ENCODE measurements at places on chromosomes 4 and X.

GRCh38 chrX:2596045-2596444 lies 95.0 kb upstream of the CD99 start:
- no peak for DNase-seq

DNA sequence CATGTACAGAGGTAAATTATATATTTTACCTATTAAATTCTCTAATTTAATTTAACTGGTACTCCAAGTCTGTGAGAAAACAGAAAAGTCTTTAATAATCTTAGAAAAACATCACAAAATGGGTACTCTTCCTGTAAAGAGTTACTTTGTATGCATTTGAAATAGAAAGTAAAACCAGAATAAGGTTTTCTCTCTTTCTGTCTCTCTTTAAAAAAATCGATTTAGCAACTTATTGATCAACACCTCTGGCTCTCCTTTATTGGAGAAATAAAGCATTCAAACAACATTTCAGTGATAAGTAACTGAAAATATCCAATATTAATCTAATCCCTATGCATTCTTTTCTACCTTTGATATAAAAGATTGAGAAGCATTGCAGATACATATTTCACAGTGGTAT lies 27.4 kb downstream of the ATOH1 start:
- DNase-seq = no peak

DNA sequence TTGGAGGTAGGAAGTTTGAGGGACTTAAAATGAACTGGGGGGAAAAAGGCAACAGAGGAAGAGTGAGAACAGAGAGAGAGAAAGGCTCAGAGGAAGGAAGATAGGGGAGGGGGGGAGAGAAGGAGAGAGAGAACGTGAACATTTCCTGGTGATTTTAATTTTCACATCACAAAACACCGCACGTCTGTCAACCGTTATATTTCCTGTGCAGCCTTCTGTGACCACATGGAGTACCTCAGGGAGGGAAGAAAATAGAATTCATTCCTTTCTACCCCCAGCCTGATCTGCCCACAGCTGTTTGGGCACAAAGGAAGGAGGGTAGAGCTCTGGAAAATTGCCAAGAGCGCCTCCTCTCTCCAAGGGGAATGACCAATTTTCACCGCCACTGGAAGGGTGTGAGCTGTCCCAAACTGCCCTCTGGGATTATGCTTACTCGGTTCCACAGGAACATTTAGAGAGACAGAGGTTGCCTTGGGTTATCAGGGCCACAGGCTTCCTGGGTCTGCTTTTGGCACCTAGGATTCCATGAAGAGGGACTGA lies 135.7 kb upstream of the MAMLD1 start:
- no peak for DNase-seq

DNA sequence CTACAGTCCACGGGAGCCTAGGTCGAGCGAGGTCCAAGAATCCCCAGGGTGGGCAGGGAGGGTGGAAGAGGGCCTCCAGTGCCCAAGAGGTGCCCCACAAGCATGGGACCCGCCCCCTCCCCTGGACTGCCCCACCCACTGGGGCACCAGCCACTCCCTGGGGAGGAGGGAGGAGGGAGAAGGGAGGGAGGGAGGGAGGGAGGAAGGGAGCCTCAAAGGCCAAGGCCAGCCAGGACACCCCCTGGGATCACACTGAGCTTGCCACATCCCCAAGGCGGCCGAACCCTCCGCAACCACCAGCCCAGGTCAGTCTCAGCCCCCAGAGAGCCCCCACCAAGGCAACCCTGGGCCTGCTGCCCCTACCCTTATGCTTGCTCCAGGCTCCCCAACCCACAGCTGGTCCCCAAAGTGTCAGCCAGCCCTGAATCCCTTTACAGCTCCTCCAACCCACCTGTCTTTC lies at the start of gene GATA1:
TSS of gene GATA1 (plus strand) at position 250 of the 460 bp plus-strand sequence. CDS start 4,520 bp downstream, outside the sequence.
- DNase-seq = no peak

DNA sequence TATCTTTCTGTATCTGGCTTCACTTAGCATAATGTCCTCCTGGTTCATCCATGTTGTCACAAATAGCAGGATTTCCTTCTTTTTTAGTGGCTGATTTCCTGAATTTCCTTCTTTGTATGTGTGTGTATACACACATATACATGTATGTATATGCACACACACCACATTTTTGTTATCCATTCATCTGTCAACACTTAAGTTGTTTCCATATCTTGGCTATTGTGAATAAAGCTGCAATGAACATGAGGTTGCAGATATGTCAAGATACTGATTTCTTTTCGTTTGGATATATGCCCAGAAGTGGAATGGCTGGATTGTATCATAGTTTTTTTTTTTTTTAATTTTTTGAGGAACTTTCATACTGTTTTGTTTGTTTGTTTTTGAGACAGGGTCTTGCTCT lies 76.2 kb downstream of the WNK3 start:
- no peak for DNase-seq

GRCh38 chrX:46898207-46898606 lies 14.0 kb upstream of the JADE3 start:
- DNase-seq = no peak

GRCh38 chrX:136063340-136064079 lies 78.3 kb downstream of the SLC9A6 start:
- DNase-seq = no peak

- no peak for DNase-seq
These were observed 184.9 kb downstream of the PDGFC start for GRCh38 chr4:156786713-156787112.

DNA sequence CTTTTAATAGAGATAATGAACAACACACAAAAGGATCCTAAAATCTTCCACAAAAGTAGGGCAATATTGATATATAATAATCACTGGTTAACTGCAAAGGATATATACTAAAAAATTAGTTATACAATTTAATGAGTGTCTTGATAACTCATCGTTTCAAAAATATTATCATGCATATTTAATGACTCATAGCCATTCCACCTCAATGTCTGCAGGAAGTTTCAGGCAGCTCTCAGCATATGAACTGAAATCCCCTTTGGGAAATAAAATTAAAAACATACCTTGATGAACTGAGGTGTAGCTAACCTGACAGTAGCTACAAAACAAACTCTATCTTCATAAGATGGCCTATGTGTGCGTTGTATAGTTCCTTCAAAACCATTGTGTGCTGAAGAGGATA lies 62.9 kb downstream of the TMEM165 start:
- DNase-seq = no peak

DNA sequence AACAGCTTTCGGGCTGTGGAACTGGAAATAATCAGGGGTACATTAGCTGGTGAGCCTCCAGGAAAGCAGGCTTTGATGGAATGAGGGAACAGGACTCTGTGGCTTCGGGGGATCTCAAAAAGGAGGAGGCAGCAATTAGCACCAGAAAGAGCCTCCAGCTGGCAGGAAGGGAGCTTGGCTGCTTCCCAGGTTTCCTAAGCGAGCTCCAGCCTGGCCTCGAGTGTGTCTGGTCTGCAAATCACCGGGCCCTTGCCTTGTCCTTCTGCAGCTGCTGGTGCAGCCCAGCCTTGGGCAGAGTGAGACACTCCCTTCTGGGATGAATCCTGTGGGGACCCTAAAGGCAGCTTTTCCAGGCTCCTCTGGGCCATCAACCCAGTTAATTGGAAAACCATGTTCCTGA lies 10.7 kb upstream of the PDHA1 start:
- DNase-seq = peak; percentile 36

GRCh38 chrX:80816051-80816450 lies 6.4 kb upstream of the BRWD3 start:
- DNase-seq = no peak

DNA sequence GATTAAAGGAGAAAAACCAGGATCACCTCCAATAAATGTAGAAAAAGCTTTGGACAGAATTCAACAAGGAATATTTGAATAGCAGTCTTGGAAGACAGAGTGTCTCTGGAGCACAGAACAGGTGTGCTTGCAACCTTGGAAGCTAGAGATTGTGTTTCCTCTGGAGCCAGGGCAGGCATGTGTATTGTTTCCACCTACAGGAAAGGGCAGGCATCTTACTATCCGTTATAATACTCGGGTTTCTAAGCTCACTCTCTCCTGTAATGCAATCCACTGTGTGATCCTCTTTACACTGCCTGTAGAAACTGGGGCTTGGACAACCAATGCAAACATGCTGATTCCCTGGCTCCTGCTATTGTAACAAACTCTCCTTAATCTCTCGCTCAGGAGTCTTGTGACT lies 14.4 kb downstream of the CCDC110 start:
- DNase-seq = no peak

DNA sequence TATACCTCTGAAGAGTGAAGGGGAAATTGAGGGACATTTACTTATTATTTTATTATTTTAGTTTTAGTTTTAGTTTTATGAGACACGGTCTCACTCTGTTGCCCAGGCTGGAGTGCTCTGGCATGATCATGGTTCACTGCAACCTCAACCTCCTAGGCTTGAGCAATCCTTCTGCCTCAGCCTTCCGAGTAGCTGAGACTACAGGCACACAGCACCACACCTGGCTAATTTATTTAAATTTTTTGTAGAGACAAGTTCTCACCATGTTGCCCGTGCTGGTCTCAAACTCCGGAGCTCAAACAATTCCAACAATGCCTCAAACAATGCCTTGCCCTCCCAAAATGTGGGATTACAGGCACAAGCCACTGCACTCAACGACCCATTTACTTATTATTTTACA lies 68.4 kb upstream of the BMP2K start:
- no peak for DNase-seq

DNA sequence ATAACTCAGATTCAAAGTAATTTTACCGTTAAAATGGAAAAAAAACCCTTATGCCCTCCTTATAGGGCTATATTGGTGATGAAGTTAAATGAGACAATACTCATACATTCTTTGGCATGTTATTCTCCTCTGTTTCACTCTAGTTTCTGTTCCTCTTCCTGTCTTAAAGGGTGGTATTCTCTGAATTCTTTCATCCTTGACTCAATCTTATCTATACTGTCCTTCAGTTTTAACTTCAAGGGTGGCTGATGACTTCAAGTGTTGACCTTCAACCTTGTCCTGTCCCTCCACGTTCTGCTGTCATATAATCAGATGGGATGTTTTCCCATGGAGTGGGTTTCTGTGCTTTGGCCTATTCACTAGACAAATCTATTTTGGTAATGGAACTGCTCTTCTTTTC lies 44.0 kb downstream of the ZNF518B start:
- no peak for DNase-seq

GRCh38 chrX:13239272-13239671 lies 80.6 kb downstream of the ATXN3L start:
- DNase-seq = no peak

- no peak for DNase-seq
These were observed 114.9 kb downstream of the SPOCK3 start for GRCh38 chr4:167119392-167119791.

DNA sequence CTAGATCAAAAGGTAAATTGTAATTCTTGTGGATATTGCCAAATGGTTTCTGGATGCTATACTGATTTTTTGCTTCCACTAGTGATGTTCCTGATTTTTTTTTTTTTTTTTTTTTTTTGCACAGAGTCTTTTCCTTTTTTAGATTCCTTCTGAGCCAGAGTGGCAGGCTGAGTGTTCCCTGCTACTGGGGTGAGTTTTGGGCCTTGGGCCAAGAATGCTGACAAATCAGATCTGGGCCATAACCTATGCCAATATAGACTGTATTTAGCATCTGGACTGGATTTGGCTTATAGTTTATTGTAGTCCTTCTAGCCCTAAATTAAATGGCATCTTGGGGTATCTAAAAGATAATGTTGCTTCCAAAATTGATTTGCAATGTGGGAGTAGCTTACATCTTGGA lies 52.8 kb downstream of the REPS2 start:
- DNase-seq = no peak

GRCh38 chr4:166957451-166957850 lies 276.8 kb downstream of the SPOCK3 start:
- DNase-seq = no peak

GRCh38 chrX:54794795-54795194 lies 3.3 kb downstream of the ITIH6 start:
- no peak for DNase-seq

DNA sequence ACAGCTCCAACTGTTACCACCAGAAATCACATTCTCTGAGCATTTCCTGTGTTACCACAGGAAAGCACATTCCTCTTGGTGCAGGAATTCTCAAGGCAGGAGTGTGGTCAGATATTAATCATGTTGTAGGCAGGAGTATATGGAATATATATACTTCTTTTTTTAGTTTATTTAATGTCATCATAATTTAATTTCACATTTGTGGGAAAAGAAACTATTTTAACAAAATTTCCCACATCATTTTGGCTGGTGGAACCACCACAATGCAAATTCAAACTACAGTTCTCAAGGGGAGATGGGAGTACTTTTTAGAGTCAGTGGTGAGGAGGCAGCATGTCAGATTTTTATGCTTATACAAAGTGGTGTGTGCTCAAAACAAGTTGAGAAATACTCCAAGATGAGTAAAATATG lies 139.0 kb downstream of the ATP10D start:
- DNase-seq = no peak

DNA sequence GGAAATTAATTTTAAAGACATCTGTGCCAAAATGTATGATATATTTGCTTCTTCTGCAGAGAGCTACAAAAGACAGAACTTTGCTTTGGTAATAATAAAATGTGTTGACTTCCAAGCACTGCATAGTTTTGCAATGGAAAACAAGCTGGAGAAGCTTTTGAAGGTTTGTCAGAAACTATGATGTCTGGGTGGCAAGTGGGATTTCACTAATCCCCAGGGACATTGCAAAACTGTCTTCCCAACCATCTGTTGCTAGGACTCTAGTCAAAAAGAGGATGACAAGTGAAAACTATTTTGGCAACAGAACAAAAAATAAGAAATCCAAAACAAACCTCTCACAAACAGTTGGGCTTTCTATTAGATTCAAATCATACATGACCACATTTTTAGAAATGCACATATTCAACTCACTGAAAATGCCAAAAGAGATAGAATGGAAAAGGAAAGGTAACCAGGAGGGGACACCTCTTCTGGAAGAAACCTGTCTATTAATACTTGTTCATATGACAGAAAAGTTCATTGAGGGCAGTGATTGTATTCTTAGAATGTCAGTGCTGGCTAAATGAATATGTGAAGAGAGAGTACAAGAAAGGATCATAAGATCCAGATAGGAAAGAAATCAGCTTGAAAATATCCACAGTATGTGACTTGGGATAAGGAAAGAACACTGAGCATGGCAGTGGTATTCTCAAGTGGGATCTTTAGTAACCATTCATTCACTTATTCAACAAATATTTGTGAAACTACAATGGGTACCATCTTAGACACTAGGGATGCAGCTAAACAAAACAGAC lies 228.0 kb downstream of the RASL11B start:
- DNase-seq = no peak

DNA sequence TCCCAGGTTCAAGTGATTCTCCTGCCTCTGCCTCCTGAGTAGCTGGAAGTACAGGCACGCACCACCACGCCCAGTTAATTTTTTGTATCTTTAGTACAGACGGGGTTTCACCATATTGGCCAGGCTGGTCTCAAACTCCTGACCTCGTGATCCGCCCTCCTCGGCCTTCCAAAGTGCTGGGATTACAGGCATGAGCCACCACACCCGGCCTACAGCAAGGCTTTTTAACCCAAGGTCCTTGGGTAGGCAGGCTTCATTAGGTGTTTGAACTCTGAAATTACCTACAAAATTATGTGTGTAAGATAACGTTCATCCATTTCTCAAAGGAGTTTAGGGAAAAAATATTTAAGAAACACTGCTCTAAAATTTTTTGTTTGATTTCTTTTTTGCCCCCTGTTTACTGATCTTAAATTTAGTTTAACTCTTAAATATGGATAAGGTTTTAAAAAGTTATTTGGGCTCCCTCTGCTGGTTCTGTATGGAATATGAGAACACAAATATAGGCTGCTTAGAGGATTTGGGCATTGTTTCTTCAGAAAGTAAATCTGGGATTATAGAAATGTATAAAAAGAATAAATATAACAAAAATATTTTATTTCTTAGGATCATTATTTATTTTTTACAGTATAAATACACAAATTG lies 92.8 kb downstream of the CBR4 start:
- DNase-seq = no peak

- DNase-seq = no peak
These were observed 1060.6 kb downstream of the STIM2 start for GRCh38 chr4:27921231-27921630.

- no peak for DNase-seq
These were observed 101.4 kb upstream of the FAT1 start for GRCh38 chr4:186825069-186825468.

Measured in C1 segment of cervical spinal cord (tissue), 14 donors.